ENCODE measurements at places on chromosomes 1 and 21.
A peak's percentile ranks its signal among the peaks of the same experiment; 100 is the strongest.

DNA sequence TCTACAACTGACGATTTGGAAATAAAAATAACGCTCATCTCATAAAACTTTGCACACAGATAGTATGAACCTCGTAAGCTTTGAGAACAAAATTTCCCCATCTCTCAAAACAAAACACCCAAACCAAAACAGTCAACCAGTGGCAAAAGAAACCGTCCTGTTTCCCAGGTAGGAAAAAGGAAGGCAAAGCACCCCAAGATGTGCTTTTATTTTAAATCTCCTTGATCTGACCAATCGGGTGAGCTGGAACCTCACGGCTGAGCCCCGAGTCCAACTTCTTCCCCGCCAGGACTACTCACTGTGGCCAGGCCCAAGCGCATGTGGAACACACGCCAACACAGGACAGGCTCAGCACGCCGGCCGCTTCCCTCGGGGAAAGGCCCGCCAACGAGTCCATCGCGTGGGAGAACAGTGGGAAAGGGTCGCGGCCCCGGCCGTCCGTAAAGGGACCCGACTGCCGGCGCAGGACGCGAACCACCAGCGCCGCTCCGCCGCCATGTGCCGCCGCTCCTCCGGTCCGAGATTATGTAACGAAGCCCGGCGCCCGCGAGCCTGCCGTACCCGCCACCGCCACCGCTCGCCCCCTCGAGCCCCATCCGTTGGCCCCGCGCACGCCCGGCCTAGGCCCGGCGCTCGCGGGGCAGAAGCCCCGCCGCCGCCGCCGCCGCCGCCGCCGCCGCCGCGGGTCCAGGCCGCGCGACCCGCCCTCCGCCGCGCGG is 759 bp downstream of the AHCTF1 start:
- DNase-seq: peak; percentile 50

GRCh38 chr1:16442941-16443340 is 2.4 kb downstream of the NECAP2 start:
- DNase-seq: no peak

GRCh38 chr1:152968248-152968647 is 2.2 kb upstream of the SPRR4 start:
- no peak for DNase-seq

DNA sequence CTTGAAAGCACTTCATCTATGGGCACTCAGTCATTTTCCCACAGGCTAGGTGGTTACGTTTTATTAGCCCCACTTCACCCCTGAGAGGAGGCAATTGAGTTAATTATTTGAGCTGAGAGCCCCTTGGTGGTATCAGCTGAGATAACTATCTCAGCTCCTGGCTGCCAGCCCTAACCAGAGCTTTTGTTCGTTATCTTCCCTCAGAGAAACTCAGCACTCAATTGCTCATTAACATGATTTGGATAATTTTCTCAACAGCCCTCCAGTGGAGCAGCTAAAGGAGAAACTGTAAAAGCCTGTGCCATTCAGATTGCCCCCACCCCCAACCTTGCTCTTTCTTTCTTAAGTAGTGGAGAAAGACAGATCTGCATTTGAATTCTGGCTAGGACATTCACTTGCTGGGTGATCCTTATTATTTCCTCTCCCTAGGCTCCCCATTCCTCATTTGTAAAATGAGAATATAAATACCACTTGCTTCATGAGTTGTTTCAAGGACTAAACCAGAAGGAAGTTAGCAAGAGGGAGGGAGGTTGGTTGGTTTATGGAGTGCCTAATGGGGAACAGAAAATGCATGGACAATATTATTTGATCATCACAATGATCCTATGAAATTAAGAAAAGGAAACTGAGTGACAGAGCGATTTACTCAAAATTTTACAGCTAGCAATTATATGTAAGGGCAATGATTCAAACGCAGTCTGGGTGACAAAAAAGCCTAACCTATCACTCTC is 218.7 kb upstream of the FGGY start:
- DNase-seq: no peak

- no peak for DNase-seq
Observed at GRCh38 chr1:8297245-8297644, 20.7 kb upstream of the SLC45A1 start.

DNA sequence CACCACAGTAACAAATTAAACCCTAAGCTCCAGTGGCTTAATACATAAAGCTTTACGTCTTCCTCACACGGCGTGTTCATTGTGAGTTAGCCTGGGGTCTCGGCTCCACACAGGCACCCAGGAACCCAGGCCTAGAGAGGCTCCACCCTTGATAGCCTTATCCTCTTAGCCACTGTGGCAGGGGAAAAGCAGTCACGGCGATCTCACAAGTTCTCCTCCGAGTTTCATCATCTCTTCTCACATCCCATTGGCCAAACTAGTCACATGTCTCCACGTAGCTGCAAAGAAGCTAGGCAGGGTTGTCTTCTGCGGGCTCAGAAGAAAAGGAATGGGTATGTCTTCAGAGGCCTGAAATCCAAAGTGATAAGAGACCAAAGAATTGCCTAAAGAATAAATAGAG is 122.3 kb upstream of the GRIK3 start:
- peak; percentile 23 for DNase-seq

GRCh38 chr1:85297855-85298629 is 21.6 kb upstream of the BCL10 start:
- peak; percentile 97 for DNase-seq

DNA sequence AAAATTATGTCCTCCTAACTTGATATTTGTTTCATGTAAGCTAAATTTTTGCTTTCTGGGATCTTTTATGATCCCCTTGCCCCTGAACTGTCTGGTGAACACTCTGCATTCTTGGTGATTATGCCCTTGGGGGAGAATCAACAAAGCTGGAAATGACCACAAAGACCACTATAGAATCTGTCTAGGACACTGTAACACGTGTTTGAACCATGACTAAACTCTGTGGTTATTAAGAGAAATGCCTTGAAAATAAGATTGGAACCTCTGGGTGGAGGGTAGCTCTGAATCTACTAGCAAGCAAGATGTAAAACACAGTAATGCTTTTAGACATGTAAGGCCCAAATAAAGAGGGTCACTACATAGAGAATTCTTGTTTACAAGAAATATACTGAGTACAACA is 237.5 kb downstream of the HMCN1 start:
- peak; percentile 93 for DNase-seq

DNA sequence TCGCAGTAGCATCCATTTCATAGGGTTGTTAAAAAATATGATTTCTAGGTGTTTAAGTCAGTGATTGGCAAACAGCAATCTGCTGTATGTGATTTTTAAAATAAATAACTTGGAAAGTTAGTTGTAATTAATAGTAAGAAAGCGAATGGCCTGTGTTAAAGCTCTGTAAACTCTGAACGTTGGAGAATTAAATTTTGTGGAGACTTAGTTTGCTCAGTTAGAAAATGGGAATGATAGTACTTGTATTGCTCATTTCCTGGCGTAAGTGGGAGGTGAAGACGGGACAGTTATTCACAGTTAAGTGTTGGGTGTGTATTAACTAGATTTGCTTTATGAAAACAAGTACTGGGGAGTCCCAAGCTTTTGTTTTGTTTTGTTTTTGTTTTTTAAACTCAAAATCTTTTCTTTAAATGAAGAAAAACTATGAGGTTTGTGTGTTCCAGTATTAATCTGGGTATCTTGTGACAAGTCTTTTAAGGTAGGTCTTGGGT is 995 bp downstream of the CACYBP start:
- DNase-seq: no peak

- no peak for DNase-seq
Observed at GRCh38 chr1:230173187-230173975, 106.3 kb downstream of the GALNT2 start.

GRCh38 chr1:32864375-32865019 is 6.2 kb downstream of the FNDC5 start:
- no peak for DNase-seq

GRCh38 chr1:8384088-8384487 is 66.2 kb downstream of the SLC45A1 start:
- DNase-seq: no peak

DNA sequence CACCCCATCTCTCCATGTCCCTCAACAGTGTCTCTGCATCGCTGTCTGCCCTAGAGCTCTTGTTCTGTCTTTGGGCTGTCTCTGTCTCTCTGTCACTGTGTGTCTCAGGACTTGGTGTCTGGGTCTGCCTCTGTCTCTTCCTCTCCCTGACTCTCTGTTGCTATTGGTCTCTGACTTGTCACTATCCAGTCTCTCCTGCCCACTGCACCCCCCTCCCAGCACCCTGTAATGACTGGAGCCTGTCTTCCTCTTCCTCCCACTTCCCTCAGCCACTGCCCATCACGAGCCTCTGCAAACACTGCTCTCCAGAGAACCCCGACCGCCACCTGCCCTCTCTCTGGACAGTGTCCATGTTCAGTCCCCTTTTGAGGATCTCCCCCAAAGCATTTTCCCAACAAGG is 12.1 kb downstream of the PEAR1 start:
- DNase-seq: no peak

All from SJSA1 (cell line).